ENCODE measurements at places on chromosomes 11 and 22.

- no peak for DNase-seq
Measured at GRCh38 chr22:50739894-50740293, 1.9 kb downstream of the ACR start.

GRCh38 chr11:5096011-5096410, 26.6 kb downstream of the OR52E1 start:
- no peak for DNase-seq

DNA sequence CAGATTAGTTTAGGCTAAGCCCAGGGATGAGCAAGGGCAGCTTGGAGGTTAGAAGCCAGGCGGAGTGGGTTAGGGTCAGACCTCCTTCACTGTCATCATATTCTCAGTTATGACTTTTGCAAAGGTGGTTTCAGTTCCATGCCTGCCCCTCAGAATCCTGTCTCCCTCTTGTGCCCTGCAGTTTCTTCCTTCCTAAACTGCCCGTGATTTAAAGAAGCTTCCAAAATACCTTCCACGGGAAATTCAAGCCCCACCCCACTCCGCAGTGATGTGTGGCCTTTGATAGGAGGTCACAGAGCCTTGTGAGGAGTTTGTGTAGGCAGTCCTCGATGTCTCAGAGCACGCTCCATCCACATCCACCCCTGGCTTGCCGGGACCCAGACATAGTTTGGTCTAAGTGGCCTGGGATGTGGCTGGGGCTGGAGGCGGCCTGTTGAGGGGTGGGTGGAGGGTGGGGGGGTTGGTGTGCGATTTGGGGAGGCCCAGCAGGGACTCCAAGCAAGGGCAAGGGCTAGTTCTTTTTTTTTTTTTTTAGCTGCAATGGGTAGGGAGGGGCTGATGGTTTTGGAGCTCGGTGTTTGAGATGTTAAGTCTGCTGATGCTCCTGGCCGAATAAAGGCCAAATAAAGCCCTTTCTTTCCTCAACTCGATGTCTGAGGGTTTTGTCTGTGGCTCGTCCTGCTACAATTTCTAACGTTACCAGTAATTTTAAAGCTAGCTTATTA, 1.6 kb upstream of the IFITM1 start:
- no peak for DNase-seq

GRCh38 chr11:4482445-4482844, at the start of gene OR52K1:
Gene OR52K1, plus strand, starts transcription at chr11:4482646. Its CDS starts 6,255 bp downstream, at chr11:4488901.
- no peak for DNase-seq

DNA sequence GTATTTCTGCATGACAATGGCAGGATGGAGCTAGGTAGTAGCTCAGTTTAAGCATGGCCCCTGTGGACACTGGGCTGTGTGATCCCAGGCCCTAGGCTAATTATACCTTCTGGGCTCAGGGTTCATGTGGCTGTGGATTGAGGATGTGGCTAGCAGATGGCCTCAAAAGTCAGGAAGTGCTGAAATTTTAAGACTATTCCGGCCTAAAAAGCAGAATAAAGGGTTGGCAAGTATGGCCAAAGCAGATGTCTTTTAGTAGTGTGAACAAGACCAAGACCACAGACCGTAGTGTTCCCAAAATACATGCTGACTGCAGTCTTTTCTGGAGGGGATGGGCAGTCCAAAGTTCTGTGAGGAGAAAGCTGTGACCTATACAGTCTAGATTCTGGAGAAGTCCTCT, 115.7 kb upstream of the RAG2 start:
- DNase-seq: no peak

DNA sequence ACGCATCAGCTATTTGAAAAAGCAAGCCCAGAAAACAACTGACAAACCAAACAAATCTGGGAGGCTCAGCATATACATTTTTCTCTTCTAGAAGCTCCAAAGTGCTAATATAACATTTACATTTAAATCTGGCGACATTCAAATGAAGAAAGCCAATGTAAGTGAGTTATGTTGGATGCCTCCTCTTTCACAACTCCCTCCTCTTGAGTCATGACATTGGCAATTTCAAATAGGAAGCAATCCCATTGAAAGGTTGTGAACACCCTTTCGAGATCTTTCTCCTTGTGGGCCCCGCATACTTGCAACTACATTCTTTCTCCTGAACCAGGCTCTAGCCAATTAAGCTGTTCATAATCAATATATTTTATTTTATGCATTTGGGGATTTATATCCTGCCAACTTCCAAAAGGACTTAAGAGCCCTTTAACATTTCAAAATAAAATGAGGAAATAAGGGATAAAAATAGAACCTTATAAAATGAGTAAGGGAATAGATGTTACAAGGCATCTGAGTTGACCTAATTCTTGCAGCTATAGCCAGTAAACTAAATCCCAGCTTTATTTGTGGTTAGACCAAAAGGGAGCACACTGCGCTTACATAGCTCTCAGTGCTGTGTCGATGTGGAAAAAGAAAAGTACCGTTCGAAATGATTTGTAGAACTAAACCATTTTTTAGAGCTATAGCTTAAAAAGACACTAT, 129.5 kb upstream of the SESN3 start:
- DNase-seq: no peak

DNA sequence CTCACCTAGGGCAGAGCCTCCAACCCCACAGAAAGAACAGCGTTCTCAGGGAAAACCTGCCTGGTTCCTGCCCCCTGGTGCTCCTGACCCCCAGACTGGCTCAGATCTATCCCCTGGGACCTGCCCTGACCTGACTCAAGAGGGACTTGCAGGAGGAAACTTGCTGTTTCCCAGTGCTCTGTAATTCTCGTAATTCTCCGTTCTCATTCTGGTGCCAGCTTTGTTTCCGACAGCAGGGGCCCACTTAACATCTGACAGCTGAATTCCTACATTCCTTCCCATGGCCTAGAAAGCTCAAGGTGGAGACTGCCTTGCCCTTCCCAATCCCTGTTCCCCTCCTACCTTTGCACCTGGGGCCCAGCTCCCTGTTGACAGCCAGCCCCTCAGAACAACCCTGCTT, 12.5 kb upstream of the CSF2RB start:
- no peak for DNase-seq

DNA sequence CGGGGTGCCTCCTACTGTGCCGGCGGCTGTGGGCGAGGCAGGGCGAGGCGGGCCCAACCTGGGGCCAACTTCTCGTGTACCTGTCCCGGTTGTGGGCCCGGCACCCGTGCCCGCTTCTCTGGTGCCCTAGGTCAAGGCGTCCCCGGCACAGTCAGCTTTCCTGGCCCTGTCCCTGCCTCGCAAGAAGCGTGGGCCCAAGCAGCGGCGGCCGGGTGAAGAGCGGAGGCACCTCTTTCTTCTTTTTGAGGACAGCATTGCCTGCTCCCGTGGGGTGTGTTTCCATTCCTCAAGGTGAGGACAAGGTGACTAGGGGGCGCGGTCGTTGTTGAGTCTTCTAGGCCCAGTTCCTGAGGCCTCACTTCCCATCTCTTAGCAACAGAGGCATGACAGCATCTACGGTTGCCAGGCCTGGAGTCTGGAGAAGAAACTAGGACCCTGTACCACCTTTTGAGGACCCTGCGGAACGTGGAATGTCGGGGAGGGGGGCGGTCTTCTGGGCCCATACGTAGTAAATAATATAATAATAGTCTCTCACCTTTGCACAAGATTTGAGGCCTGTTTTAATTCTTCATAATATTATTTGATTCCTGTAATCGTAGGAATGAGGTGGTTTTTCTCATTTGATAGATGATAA, 418 bp downstream of the ACO2 start:
- no peak for DNase-seq

DNA sequence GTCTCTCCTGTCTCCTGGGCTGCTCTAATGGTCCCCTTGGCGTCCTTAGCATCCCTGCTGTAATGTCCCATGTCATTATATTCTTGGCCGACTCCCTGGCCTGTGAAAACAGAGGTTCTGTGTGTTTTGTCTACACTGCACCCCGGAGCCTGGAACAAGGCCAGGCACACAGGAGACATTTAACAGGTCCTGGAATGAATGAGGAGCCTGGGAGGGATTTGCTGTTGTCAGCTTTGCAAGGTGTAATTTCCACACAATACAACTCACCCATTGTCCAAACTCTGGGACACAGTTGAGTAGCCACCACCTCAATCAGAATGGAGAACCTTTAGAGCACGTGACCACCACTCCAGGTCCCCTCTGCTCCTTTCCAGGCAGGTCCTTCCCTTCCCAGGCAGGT, 14.9 kb upstream of the PDGFB start:
- DNase-seq: no peak

DNA sequence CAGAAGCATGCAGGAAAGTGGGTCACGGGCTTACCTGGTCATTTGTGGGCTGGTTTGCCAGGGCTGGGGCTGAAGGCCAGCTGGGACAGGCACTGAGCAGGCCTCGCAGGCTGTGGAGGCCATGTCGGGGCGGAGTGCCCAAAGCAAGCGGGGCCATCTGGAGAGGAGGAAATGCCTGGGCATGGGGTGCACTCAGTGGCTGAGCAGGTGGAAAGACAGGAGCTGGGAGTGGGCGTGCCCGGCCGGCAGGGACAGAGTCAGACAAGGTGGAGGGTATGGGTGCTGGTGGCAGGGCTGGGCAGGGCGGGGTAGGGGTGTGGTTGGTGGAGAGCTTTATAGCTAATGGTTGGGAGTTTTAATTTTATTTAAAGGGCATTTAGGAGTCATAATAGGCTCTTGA, 27.4 kb downstream of the DAGLA start:
- no peak for DNase-seq

DNA sequence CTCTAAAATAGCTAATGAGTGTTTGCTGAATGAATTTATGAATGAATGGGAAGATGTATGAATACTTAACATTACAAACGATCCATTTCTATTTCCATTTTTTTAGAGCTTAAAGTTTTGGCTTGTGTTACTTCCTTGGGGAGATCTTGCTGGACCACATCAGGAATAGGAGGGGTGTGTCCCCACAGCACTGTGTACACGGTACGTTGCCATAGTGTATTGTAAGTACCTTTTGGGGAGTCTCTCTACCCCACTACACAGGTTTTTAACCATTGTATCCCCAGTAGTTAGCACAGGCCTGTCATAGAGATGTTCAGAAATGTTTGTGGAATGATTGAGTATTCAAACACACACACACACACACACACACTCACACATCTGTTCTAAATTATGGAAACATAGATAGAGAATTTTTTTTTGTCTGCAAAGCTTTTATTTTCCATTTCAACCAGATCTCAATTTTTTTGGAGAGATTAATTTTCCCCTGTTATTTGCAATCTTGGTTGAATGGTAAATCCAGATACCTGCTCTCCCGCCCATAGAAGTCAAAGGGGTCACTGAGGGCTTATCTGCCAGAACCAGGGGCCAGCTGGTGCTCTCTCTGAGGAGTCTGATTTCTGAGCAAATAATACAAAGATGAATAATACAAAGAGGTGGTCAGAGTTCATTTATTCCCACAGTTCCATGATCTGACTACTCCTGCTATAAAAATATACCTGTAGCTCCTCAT, 471.0 kb downstream of the INSC start:
- DNase-seq: no peak

DNA sequence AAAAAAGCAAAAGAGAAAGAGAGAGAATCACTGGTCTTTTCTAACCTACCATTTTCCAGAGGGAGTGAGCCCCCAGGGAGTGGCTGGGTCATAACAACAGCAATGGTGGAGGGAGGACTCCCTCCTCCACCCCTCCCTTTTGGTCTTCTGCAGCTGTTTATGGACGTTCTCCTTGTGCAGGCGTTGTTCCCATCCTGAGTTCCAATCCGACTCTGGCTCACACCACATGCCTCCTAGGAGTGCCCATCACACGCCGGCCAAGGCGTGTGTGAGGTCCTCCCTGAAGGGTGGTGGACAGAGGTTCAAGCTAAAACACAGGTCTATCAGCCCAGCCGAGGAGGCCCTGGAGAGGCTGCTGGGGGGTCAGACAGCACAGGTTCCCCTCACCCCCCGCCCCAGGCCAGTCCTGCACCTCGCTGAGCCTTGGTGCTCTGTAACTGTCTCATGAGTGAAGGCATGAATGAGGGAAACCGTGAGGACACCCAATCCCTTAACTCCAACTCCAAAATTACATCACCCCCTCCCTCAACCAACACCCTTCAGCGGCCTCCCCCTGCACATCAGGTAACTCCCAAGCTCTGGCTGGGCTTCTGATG, 29.4 kb downstream of the IFT27 start:
- no peak for DNase-seq

- DNase-seq: no peak
Measured at GRCh38 chr11:34379079-34379478, 21.3 kb upstream of the ABTB2 start.

- DNase-seq: no peak
Measured at GRCh38 chr22:45672564-45673481, 1.2 kb downstream of the ATXN10 start.

DNA sequence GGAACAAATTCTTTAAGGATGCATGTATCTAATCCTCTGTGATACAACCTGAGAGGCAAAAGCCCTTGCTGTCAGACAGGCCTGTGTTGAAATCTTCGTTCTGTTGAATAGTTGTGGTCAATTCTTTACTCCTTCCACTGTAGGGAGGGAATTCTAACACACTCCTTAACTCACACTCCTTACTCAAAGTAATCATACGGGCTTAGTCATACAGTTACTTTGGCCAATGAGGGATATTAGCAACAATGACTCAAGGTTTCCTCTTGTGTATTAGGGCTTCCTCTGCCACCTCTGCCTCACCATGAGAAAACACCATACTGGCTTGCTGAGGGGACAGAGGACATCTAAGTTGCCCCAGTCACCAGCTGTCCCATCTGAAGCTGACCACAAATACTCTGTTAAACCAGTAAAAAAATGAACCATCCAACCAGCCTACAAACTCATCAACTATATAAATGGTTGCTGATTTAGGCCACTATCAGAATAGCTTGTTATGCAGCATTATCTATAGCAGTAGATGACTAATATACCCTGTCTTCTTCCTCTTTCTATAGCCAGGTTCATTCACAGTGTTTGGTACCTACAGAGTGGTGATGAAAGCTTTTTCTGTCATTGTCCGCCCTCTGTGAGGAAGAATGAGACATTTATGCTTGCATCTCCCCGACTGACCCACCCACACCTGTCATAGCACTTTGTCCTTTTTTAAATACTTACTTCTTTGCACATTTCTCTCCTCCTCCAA, 322.8 kb upstream of the SYN3 start:
- DNase-seq: peak; percentile 82

- no peak for DNase-seq
Measured at GRCh38 chr11:71171576-71171975, 80.8 kb downstream of the SHANK2 start.

DNA sequence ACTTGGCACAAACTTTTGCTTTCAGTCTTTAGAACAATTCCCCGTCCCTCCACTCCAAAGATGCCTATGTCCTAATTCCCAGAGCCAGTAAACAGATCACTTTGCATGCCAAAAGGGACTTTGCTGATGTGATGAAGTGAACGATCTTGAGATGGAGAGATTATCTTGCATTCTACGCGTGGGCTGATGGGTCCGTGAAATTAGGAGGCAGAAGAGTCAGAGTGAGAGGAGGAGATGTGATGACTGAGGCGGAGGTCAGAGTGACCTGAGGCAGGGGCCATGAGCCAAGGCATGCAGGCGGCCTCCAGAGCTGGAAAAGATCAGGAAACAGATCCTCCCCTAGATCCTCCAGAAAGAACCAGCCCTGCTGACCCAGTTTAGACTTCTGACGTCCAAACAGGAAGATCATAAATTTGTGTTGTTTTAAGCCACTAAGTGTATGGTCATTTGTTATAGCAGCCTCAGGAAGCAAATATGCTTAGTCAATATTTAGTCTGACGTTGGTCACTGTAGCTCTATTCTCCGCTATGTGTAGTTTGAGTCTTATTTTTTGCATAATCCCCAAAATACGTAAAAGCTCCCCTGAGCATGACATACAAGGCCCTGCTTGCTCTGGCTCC, 76.0 kb upstream of the TIMP3 start:
- no peak for DNase-seq

- no peak for DNase-seq
Measured at GRCh38 chr22:26038365-26038764, 130.9 kb upstream of the SEZ6L start.
